ENCODE measurements at places on chromosomes 5 and 9.
A peak's percentile ranks its signal among the peaks of the same experiment; 100 is the strongest.

- DNase-seq, result no peak
Measured at GRCh38 chr9:69955536-69956355, 87.9 kb upstream of the MAMDC2 start.

DNA sequence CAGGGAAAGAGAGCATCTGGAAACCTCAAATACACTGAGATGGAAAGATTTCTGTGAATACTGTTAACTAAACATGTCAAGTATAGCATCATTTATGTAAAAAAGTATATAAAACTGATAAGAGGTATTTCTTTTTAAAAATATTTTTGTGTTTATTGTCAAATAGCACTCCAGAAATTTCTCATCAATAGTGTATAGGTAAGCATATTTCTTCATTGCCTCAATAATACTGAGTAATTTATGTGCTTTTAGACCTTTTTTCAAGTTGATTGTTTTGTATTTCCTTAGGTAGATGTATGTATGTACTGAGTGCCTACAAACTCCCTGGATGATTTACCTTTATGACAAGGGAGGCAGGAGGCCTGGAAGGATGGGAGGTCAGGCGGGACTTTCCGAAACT lies 196.3 kb downstream of the ROR2 start:
- no peak for DNase-seq

- DNase-seq, result no peak
Measured at GRCh38 chr5:126953640-126954039, 76.7 kb downstream of the MARCHF3 start.

GRCh38 chr5:44907396-44907795 lies 98.6 kb downstream of the MRPS30 start:
- DNase-seq, result no peak

- peak; percentile 20 for DNase-seq
Measured at GRCh38 chr9:105637787-105638395, 24.4 kb upstream of the TAL2 start.

GRCh38 chr9:70641631-70642030 lies 227.2 kb upstream of the KLF9 start:
- no peak for DNase-seq

DNA sequence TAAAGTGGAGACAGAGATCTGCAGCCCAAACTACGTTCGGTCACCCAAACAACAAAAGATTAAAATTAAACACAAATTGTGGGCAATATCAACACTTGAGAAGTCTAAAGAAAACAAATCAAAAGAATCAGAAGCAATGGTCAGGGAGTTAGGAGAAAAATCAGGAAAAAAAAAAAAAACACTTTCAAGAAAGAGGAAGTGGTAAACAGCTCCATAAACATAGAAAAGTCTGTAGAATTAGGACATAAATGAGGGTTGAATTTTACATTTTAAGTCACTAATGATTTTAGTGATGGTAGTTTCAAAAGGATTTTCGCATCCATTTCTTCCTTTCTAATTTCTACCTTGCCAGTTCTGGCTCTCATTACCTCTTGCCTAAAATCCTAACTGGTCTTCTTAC lies 10.1 kb downstream of the RNF145 start:
- DNase-seq, result no peak

DNA sequence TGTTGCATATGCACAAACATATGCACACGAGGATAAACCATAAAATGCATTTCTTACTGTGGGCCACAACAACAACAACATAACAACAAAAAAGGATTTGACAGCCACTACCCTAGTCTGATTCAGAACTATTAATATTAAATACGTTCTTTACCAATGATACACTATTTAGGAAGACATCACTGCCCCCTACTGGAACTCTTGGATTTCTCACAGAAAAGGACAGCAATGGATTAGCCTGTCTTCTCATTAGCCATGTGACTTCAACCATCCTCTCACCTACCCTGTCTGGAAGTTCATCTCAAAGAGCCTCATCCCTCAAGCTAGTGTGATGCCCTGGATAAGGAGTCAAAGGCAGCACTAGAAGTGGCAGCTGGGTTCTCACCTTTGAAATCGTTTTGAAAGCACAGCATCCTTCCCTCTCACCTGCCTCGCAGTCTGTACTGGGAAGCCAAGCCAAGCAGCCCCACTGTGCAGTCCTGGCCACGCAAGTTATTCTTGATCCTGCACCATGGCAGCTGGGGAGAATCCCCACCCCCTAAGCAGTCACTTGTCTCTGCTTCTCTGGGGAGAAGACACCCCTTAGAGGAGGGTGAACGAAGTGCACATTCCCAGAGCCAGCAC lies 64.6 kb downstream of the SH3TC2 start:
- peak; percentile 72 for DNase-seq

DNA sequence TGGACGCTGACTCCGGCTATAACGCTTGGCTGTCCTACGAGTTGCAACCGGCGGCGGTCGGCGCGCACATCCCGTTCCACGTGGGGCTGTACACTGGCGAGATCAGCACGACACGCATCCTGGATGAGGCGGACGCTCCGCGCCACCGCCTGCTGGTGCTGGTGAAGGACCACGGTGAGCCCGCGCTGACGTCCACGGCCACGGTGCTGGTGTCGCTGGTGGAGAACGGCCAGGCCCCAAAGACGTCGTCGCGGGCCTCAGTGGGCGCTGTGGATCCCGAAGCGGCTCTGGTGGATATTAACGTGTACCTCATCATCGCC lies 2.1 kb downstream of the PCDHA12 start:
- DNase-seq, result no peak
